ENCODE measurements at places on chromosomes 6 and 20.

GRCh38 chr6:157953580-157954091 lies 28.0 kb upstream of the SYNJ2 start:
- no peak for DNase-seq

GRCh38 chr6:147704691-147705090 lies 196.2 kb downstream of the SAMD5 start:
- DNase-seq = no peak

GRCh38 chr6:40815731-40816130 lies 223.3 kb downstream of the UNC5CL start:
- DNase-seq = no peak

DNA sequence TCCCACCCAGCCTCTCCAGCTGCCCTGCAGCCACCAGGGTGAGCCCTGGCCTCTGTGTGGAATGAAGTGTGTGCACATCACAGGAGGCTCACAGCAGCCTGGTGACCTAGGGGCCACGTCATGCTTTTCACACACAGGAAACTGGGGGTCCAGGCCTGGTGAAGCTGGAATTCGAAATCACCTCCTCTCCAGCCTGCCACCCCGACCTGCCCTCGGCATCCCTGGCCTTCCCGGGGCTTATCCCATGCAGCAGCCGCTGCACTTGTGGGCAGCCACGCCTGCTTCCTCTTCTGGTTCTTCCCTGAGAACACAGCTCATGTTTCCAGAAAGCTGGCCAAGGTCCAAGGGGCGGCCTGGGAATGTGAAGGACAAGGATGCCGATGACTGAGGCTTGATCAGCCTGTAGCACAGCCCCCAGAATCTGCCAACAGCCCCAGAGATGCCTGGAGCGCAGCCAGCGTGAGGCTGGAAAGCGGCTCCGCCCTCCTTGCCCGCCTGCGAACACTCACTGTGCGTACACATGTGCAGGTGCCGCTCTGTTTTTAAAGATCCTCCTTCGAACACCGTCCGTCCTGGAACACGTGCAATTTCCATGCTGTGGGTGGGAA lies 4.2 kb upstream of the NTSR1 start:
- DNase-seq = no peak

DNA sequence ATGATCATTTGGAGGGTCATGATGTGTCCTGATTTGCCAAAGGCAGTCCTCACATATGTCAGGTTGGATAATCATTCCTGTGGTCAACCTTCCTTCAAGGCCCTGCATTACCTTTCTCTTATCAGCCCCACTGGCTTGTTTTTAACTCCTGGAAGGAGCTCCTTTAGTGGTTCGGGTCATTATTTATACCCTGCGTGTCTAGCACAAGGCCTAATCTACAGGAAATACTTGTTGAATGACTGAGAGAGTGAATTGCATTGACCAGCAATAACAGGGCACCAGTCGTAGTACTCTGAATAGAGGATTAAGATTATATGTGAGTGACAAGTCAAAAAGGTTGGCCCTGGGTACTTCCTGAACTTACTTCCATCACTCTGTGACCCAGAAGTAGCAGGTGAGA lies 4.5 kb downstream of the HIVEP2 start:
- DNase-seq = no peak

DNA sequence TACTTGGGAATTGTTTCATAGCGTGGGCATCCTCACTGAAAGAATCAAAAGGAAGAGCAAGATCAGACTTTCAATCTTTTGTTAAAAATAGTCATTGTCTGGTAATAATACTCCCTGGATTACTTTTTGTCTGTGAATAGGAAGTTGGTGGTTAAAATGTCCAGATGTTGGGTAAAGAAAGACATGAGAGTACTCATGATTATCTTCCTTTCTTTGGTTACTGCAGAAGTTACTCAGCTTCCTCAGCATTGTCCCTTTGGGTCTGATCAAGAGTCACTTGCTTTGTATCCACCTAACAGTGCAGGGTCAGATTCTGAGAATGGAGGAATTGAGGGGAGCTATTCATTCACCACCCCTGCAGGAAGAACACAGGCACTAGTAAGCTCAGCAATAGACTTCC lies 54.6 kb downstream of the RIN2 start:
- no peak for DNase-seq

GRCh38 chr6:81049425-81050042 lies 702.9 kb downstream of the TENT5A start:
- DNase-seq = no peak

DNA sequence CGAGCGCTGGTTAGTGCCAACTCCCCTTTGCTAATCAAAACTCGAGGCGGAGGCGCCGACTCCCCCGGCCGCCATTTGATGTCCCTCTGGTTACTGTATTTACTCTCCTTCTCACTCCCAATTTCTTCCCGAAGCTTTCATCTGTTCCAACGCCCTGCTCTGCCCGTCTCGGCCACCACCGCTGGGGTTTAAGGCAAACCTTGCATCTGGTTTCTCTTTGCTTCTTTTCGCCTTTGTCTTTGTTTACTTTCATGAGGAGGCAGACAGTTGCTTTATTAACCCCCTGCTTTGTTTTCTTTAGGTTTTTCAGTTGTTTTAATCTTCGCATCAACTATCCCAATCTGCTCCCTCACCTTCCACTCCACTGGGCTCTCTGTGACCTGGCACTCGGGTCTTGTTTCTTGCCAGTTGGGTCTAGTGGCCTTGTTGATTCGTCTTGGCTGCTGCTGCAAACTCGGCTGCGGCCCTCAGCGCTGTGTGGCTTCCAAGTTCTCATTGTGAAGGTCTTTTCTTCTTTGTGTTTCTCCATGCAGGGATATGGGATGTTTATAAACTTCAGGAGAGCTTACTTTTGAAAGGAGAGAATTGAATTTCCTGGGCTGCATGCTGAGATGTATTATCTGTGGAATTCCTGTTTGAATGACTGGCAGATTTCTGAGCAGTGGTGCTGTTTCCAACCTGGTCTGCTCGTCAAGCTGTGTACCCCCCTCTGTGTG lies 155.1 kb downstream of the CDC5L start:
- DNase-seq = no peak

DNA sequence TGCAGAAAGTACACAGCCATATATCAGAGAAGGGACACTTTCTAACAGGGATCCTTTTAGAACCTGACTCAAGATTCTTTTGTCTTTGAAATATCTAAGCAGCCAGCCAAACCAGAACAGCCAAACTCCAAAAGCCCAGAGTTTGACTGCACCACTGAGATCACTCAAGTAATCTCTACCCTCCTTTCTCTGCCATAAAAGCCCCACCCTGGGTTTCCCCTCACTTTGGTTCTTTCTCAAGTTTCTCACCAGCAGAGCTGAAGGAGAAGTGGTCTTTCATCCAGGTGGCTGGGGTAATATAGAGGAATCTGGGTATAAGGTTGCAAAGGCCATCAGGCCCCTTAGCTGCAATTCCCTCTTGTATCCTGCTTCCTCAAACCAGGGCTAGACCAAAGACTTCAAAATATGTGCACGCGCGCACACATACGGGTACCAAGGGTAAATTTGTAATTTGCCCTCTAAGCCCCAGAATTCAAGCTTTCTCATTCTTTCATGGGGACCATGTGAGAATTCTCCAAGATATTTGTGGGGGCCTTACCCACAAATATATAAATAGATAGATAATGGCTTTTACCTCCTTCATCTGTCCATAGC lies 42.9 kb downstream of the GPX5 start:
- DNase-seq = no peak

GRCh38 chr20:3156811-3157619 lies 2.6 kb downstream of the FASTKD5 start:
- peak; percentile 32 for DNase-seq

GRCh38 chr20:25675161-25675560 lies 21.5 kb downstream of the ZNF337 start:
- DNase-seq = no peak

GRCh38 chr6:48959251-48960060 lies 503.6 kb downstream of the MMUT start:
- no peak for DNase-seq

DNA sequence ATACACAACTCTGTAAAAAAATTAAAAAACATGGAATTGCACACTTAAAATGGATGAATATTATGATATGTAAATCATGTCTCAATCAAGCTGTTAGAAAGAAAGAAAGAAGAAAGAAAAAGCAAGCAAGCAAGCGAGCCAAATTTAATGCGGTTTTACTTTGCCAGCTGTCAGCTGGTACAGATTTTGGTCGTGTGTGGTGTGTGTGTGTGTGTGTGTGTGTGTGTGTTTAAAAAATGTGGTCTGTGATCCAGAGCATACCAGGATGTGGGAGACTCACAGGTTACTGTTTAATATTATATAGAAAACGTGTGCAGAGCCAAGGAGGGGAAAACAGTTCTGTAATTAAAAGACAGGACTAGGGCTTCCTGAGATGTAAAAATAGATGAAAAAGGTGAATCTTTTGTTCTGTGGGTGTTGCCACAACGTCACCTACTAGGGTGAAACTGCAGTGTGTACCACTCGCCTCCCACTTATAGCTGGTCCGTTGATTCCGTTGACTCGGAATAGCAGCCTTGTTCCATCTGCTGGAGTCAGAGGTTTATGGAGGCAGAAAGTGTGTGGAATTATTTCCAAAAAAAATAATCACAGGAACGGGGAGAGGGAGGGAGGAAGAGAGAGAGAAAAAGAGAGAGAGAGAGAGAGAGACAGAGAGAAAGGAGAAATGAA lies 197.7 kb downstream of the BCAS1 start:
- no peak for DNase-seq

- DNase-seq = no peak
These were observed 67.4 kb upstream of the DSP start for GRCh38 chr6:7473805-7474719.

- peak; percentile 94 for DNase-seq
These were observed 101.6 kb upstream of the PRSS16 start for GRCh38 chr6:27145731-27146455.

Data from erythroblast (primary cell).